ENCODE measurements at places on chromosomes 11 and 22.

DNA sequence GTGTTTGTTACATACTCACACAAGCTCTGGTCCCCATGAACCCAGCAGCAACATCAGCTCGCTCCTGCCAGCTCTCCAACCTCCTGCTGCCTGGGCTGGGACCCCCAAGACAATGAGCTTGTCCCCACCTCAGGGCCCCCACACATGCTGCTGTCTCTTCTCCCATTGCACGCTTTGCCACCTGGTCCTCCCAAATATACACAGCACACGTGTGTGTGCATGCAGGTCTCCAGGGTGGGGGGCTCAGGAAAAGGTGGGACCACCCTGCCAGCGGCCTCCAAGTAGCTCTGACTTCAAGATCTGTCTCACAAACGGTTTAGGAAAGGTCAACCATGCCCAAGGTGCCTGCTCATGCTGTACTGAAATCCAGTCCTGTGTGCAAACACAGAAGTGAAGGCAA is 68.1 kb upstream of the CCND1 start:
- no peak for DNase-seq

- DNase-seq, result no peak
Measured at GRCh38 chr22:45429981-45430775, 16.7 kb downstream of the RIBC2 start.

GRCh38 chr11:117076941-117077691 is 21.1 kb downstream of the SIK3 start:
- no peak for DNase-seq

DNA sequence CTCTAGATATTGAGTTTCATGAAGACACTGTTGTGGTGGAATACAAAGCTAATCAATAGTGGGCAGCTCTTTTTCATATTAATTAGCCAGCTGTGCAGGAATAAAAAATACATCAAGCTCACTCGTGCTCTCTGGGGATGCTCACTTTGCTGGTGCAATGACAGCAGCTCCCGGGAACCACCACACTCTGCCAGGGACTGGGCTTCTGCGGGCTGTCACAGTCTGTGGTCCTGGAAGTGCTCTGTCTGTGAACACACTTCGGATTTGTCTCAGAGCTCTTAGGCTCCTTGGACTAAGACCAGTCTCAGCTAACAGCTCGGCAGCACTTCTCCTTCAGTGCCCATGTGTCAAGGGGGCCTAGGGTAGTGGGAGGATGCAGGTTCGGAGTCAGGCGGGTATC is 393.5 kb downstream of the TENM4 start:
- DNase-seq, result no peak

DNA sequence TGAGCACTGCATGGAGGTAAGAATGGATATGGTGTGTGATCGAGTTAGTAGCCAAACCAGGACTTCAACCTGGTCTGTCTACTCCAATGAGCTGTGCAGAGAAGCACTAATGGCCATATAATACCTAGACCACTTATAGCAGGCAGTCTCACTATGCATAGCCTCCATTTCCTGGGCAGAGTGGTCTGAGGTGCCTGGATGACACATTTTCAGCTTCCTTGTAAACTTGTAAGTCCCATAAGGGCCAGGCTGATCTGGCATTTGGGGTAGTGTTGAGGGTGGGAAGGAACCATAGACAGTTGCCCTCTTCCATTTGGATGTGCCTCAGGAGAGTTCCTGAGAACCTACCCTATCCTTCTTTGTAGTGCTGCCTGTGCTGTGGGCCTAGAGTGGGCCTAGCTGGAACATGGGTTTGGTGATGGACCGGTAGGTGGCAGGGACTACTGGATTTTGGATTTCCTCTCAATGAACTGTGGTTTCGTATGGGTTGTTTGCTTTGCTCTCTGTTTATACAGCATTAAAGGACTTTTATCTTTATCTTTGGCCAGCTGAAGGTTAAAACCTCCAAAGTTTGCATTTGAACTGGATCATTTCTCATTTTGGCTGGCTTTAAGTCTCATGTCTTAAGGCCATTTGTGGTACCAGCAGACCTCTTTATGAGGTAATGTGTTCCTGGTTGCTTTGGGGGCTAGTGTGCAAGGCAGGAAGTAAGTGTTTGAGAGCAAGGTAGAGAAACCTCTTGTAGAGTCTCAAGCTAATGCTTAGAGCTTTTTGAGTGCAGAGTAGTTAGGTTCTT is 86.9 kb downstream of the STIM1 start:
- DNase-seq, result no peak

GRCh38 chr11:19849107-19849789 is 136.6 kb downstream of the NAV2 start:
- no peak for DNase-seq

GRCh38 chr11:69242266-69242920 is 51.6 kb upstream of the MYEOV start:
- no peak for DNase-seq

DNA sequence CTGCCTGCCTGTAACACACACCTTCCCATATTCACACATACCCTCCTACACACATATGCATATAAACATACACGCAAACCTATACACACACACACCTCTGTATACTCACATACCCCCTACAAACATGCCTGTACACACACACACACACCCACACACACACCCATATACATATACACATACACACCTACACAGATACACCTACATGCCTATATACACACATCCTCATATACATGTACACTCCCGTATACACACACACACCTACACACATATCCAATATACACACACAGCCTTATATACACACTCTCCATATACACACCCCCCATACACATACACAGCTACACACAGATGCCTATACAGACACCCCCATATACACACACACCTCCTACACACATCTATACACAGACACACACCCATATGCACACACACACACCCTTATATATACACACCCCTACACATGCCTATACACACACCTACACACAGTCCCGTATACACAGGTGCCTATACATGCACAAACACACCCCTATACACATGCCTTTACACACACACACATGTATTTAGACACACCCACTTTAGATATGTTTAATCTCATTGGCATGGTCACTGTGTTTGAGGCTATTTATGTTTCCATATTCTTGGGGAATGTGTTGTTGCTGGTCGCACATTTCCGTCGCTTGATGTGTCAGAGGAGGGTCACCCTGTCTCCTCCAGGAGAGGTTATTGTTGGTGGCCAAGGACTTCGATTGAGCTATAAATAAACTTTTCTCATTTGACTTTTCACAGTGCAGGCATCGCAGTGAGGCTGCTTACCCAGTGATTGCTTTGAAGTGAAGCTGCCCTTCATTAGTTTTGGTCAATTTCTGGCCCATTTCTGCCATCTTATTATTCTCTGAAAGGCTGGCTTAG is 243.3 kb downstream of the TBC1D22A start:
- no peak for DNase-seq

DNA sequence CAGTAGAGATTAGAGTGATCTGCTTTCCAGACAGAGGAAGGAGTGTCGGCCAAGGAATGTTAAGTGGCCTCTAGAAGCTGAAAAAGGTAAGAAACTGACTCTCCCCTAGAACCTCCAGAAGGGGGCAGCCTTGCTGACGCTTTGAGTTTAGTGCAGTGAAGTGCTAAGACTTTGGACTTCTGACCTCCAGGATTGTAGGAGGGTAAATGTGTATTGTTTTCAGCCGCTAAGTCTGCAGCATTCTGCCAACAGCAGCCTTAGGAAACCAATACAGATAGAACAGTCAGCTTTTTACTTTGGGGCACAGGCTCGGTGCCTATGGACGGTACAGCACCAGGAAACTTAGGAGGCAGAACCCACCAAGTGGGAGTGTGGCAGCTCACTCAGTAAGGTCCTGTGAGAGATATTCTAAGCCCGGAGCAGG is 3.6 kb upstream of the TBC1D22A start:
- no peak for DNase-seq

DNA sequence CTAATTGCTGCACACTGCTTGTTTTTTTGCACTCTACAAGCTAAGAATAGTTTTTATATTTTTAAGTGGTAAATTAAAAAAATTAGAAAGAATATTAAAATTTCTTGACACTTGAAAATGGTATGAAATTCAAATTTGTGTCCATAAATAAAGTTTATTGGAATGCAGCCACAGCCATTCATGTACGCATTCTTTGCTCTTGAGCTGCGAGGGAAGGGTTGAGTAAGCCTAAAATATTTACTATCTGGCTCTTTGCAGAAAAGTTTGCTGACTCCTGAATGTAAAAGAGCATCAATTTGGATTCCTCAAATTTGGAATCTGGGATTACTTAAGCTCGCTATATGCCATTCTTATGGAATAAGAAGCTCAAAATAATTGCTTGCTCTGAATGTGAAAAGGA is 3.4 kb upstream of the ADAMTS8 start:
- no peak for DNase-seq

DNA sequence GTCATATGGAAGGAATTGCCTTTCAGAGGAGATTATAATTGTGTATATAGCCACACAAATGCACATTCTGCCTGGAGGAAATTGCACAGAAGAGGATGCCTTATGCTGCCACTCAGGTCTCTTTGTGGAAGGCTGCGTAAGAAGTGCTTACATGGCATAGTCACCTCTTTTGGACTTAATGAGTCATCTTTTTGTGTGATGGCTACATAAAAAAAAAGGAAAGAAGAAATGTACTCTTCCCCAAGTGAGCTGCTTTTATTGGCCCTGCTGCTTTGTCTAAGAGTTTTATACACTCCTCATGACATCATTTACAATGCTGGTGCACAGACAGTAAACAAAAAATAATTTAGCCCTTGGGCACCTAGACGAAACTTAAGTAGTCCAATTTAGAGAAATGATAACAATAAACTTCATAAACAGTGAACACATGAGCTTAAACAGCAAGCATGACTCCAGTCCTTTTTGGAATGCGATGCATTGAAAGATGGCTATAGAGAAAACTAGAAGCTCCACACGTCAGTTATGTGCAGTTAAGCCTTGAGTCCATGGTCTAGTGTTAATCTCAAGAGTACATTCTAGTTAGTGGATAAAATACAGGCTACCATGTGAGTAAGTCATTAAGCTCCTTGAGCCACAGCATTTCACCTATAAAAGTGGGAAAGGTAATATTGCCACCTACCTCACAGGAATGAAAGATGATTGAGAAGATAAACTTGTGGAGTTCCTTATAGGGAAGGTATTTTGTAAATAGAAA is 12.0 kb downstream of the CSTPP1 start:
- no peak for DNase-seq

- DNase-seq, result no peak
Measured at GRCh38 chr22:47125603-47126002, 363.2 kb downstream of the TBC1D22A start.

DNA sequence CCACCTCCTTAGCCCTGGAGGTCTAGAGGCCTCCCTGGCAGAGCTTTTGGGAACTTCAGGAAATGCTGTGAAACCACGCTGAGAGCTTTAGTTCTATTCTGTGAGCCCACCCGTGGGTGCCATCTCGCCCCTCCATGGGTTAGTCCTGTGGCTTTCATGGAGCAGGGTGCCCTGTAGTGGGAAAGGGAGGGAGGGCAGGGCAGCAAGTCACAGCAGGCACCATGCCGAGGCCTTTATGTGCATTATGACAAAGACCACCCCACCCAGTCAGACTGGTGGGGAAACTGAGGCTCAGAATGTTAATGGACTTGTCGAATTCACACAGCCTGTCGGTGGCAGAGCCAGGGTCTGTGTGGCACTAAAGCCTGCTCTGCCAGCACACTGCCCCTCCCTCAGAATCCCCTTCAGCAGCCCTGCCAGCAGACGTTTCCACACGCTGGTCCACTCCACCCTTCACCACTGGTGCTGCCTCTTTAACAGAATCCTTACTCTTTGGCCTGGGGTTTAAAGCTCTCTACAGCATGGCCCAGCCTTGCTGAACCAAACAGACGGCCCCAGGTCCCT is 13.4 kb downstream of the TMPRSS13 start:
- no peak for DNase-seq

DNA sequence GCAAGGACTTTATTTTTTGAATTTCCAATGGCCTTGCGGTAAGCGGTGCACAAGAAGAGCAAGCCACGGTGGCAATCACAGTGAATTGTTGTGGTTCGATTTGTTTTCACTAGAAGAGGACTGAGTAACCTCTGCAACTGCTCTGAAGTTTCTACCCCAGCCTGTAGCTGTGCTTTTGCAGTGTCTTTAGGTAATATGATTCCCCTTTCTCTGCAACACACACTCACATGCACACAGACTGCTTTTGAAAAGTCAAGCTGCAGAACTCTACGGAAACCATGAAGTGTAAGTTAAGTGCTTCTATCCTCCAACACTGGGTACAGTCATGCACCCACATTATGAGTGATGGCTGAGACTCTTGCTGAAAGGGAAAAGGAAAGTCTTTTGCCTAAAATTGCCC is 38.4 kb downstream of the CD44 start:
- DNase-seq, result no peak

- DNase-seq, result no peak
Measured at GRCh38 chr22:47064416-47064815, 302.0 kb downstream of the TBC1D22A start.

GRCh38 chr22:29072979-29073617 is at the start of gene KREMEN1:
TSS of gene KREMEN1 (plus strand) at chr22:29073035. CDS start at chr22:29073131, 96 bp downstream.
- no peak for DNase-seq

DNA sequence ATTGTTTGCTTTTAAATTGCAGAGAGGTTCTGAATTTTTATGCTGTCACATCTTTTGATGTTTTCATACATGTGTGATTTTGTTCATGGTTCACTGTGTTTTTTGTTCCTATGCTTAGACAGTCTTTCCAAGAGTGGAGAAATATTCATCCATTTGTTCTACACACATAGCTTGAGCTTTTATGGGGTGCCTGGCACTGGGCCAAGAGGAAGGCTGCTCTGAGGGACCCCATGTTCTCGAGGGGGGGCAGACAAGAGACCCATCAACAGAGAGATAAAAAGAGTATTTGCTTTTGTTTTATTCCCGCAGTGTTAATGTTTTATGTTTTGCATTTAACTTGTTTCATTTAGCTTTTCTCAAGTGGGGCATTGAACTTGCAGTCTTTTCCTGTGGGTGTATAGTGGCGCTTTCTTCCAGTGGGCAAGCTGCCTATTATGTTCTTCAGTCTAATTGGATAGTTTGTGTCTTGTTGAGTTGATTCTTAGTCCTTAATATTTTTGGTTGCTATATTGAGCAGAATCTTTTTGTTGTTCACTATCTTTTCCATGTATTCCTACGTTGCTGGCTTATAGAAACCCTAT is 57.7 kb downstream of the CABIN1 start:
- DNase-seq, result no peak

DNA sequence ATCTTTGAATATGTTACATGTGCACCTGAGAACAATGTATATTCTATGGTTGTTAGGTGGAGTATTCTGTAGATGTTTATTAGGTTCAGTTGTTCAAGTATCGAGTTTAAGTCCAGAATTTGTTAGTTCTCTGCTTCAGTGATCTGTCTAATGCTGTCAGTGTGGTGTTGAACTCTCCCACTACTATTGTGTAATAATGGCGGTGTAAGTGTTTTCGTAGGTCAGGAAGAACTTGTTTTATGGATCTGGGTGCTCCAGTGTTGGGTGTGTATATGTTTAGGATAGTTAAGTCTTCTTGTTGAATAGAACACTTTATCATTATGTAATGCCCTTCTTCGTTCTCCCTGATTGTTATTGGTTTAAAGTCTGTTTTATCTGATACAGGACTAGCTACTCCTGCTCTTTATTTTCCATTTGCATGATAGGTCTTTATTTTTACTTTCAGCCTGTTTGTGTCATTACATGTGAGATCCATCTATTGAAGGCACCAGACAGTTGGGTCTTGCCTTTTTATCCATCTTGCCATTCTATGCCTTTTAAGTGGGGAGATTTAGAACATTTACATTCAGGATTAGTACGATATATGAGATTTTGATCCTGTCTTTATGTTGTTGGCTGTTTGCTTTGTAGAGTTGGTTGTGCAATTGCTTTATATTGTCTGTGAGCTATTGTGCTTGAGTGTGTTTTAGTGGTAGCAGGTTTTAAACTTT is 121.6 kb downstream of the DDX10 start:
- no peak for DNase-seq

- no peak for DNase-seq
Measured at GRCh38 chr11:20364341-20364792, 853 bp downstream of the HTATIP2 start.
